ENCODE measurements at places on chromosomes 16 and 17.

GRCh38 chr17:15946611-15947120 is 1.7 kb downstream of the ADORA2B start:
- peak; percentile 51 for DNase-seq

- no peak for DNase-seq
These were observed 4.6 kb upstream of the KLHL36 start for GRCh38 chr16:84643674-84644073.

GRCh38 chr16:54974367-54974766 is 43.7 kb downstream of the IRX5 start:
- no peak for DNase-seq

GRCh38 chr16:3118846-3119245 is 6.5 kb downstream of the ZNF205 start:
- no peak for DNase-seq

DNA sequence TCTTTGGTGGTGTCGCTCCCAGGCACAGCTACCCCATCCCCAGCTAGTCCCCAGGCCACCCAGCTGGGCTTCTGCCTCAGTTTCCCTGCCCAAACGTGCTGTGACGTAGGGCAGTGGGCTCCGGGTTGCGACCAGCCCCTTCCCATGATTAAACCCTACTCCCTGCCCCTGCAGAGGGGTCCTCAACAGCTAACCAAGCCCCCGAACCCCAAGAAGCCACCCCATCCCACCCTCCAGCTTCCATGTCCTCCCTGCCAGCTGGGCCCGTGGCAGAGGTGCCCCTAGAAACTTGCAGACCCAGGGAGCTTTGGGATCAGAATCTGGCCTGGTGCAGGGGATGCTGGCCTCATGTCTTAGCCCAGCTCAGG is 879 bp upstream of the NTN3 start:
- DNase-seq, result no peak

DNA sequence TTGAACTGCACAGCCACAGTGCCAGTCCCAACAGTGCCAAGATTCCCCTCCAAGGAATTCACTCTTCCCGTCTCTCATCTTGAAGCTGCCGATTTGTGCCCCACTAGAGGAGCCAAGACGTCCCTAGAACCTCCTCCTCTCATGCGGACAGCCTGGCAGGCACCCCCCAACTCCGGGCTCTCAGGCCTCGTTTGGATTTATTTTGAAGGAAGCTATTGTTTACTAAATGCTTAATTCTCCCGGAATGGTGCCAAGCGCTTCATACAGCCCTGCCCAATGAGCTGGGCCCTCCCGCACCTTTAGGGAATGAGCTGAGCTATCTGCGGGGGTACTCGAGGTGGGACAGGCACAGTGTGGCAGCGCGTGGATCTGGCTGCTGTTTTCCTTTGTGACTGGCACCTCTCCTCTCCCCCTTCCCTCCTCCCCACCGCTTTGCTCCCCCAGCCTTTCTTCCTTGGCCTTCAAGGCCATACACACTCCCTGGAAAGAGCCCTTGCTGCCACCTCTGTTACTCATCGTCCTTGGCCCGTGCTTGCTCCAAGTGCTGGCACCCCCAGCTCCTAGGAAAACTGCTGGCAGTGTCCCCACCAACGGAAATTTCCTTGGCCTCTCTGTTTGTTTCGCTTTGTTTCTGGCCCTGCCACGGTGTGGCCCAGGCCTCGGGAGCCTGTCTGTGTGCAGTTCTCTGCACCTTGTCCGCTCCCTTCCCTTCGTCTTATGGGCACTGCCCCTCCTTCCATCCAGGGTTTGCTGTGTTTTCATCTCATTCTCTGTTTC is 49.9 kb upstream of the CDR2 start:
- no peak for DNase-seq

- no peak for DNase-seq
These were observed 11.1 kb downstream of the TSC2 start for GRCh38 chr16:2058872-2059271.

Data from ELF-1 (cell line).